ENCODE measurements at places on chromosomes 6 and 20. TPM values are rescaled to one million over a fixed set of nuclear protein-coding genes. Genes with fewer than 3 reads are reported as not detected.

HRH3 gene
- total RNA-seq: not detected

SLC22A16 gene
- total RNA-seq: not detected

ANKRD66 gene
- total RNA-seq: not detected

SPEF1 gene
- not detected for total RNA-seq

MATN4 gene
- total RNA-seq: not detected

ZNF335 gene
- 10.5 TPM for total RNA-seq
